CD4-positive, alpha-beta T cell (primary cell): ENCODE measurements at places on chromosomes 11 and 22.
A peak's percentile ranks its signal among the peaks of the same experiment; 100 is the strongest.

DNA sequence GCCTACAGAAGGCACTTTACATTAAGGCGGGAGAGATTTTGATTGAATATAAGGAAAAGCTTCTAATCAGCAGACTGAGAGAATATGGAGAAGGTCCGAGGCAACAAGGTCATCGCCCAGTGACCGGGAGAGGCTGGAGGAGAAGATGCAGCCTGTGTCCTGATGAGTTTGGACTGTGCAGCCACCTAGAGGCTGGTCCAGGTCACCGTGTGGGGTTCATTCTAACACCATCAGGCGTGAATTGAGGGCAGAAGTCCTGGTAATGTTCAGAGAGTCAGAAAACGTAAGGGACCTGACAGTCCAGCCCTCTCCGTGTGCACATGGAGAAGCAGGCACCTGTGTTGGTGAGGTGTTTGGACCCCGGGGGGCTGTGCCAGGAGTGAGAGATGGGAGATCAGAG, 102.7 kb downstream of the FEZ1 start:
- DNase-seq, result no peak

DNA sequence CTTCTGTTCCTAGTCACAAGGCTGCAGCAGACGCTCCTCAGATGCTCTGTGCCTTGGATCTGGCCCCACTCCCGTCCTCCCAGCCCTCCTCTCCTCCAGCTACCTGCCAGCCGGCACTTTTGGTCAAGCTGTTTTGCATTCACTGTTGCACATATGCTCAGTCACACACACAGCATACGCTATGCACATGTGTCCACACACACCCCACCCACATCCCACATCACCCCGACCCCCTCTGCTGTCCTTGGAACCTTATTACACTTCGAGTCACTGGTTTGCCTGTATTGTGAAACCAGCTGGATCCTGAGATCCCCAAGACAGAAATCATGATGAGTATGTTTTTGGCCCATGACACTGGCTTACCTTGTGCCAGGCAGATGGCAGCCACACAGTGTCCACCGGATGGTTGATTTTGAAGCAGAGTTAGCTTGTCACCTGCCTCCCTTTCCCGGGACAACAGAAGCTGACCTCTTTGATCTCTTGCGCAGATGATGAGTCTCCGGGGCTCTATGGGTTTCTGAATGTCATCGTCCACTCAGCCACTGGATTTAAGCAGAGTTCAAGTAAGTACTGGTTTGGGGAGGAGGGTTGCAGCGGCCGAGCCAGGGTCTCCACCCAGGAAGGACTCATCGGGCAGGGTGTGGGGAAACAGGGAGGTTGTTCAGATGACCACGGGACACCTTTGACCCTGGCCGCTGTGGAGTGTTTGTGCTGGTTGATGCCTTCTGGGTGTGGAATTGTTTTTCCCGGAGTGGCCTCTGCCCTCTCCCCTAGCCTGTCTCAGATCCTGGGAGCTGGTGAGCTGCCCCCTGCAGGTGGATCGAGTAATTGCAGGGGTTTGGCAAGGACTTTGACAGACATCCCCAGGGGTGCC, 109.8 kb downstream of the BCR start:
- peak; percentile 53 for DNase-seq

GRCh38 chr22:49958931-49959781, 1.4 kb upstream of the PIM3 start:
- no peak for DNase-seq

GRCh38 chr22:37230673-37231405, 13.2 kb downstream of the RAC2 start:
- DNase-seq, result peak; percentile 74

DNA sequence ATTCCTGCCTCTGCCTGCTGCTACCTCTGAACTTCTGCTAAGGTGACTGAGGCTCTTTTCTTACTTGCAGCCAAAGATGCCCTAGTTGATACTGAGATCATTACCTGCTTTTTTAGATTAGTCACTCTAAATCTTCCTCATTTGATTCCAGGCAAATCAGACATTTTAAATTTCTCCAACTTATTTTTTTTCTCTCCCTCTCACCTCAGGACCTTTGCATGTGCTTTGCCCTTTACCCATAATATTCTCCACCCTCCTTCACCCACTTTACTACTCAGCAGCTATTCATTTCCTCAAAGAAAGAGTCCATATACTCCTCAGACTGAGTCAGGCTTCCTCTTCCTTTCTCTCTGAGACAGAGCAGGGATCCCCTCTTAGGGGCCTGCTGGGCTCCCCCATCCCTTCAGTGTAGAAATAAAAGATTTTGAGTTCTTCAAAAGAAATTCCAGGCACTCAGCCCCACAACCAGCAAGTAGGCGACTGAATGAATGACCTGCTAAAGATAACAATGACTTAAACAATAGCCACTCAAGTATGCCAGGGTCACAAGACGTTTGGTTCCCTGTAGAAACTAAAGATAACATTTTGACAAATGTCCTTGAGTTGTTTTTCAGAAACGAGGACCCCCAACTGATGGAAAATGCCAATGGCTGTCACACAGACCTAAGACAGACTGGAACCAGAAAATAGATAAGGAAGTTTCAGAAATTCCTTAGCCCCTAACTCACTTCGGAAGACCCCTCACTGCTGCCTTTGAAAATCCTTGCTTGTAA, 104.2 kb downstream of the MTNR1B start:
- no peak for DNase-seq
